Right cardiac atrium (tissue), 5 donors: ENCODE measurements at places on chromosomes 6 and 20. TPM values are rescaled to one million over a fixed set of nuclear protein-coding genes. Genes with fewer than 3 reads are reported as not detected.

DNA sequence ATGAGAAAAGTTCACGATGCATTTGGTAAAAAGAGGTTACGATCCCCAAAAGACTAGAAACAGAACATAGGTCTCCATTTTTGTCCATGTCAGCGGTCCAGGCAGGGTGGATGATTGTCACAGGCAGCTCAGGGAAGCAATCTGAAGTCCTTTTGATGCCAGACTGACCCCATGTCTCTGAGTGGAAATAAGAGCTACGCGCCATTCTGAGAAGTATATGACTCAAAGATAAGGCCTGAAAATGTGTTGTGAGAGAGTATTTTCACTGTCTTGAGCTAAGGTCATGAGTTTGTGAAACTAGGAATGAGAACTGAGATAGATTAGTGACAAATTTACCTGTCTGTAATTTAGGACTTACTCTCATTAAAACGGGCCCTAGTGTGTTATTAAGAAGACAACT, 69.5 kb downstream of the LYRM4 start:
- DNase-seq, result no peak

- no peak for DNase-seq
Observed at GRCh38 chr6:83183082-83183828, 9.8 kb downstream of the PGM3 start.

GRCh38 chr6:17032590-17032987, 69.3 kb upstream of the STMND1 start:
- DNase-seq, result no peak

DNA sequence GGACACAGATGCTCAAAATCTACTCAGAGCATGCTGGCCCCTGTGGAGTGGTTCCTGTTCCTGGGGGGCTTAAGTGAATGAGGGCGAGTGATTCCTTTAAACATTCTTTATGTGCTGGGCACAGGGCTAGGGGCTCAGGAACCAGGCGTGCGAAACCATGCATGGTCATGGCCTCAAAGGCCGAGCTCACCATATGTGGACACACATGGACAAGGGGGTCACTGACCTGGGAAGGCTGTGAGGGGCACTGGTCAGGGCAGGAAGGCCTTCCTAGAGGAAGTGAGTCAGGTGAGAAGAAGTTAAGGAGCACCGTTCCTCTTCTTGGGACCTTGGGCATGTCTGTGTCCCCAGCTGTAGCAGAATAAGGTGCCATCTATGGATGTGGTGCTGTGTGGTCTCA, 74.6 kb upstream of the BHLHE23 start:
- DNase-seq, result no peak

DNA sequence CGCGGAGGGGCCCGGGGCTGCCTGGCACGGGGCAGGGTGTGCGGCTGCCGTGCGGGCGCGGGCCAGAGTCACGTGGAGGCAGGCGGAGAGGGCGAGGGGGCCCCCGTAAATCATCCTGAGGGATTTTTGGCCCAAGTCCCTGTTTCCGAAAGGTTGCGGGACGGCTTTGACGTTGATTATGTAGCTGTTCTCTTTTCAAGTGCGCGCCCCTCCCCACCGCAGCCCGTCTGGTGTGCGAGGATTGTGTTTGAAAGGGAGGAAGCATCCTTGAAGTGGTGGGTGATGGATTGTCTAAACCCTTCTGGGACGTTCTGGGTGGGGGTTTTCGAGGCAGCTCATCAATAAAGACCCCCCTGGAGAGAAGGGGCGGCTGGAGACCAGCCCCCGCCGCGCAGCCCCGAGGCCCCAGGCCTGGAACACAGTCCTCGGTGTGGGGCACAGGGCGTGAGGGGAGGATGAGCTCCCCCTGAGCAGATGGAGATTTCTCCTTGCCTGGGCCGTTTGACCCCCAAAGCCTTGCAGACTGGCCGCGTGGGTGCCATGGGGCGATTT, 7.0 kb upstream of the FOXF2 start:
- no peak for DNase-seq

DNA sequence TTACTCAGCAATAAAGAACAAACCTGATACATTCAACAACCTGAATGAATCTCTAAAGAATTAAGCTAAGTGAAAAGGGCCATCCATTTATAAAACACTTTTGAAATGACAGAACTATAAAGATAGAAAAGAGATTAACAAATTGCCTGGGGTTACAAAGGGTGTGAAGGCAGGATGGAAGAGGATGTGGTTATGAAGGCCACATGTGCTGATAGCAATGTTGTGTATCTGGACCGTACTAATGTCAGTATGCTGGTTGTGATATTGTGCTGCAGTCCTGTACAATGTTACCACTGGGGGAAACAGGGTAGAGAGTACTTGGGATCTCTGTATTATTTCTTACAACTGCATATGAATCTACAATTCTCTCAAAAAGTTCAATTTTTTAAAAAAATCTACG, 36.4 kb downstream of the ELOVL5 start:
- DNase-seq, result no peak

- DNase-seq, result no peak
Observed at GRCh38 chr6:163113358-163113962, 301.1 kb upstream of the QKI start.

DNA sequence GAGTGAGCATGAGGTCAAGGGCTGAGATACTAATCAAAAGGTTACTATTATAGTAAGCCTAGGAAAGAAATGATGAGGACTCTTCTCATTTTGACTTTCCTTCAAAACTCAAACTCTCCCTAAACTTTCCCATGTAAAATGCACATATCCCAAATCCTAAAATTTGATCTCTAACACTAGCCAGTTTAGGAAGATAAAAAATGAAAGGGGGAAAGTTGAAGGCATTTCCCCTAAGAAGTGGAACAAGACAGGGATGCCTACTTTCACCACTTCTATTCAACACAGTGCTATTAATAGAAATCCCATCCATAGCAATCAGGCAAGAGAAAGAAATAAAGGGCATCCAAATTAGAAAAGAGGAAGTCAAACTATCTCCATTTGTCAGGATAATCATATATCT, 2.9 kb upstream of the CALHM5 start:
- DNase-seq, result no peak

DNA sequence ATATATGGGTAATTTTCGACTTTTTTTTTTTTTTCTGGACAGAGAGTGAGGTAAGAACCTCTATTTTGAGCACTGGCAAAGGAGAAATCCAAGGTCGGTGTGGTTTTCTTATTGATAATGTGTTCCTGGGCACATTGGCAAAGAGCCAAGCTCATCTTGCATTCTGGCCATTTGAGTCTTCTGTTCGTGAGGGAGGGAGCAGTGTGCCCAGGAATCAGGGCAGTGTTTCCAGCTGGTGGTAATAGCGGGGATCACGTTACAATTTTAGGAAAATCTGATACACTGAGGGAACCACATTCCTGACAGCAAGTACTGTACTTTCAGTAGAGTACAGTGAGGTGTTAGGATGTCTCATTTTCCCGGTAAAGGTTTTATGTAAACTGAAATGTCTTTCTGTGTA, 442.3 kb upstream of the MAP3K7 start:
- no peak for DNase-seq

DNA sequence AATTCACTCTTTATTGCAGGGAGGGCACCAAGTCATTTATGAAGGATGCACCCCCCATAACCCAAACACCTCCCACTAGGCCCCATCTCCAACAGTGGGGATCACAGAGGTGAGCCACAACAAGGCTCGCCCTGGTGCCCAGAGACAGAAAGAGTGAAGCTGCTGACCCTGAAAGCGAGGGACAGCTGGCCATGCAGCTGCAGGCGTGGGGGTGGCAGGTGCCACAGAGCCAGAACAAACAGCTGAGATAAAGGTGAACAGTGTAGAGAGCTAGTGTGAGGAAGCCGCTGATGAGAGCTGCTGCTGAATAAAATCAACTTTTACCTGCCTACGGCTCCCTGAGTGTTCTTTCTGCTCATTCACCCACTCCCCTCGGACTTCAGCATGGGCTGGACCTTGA, 18.8 kb upstream of the RGS17 start:
- no peak for DNase-seq

DNA sequence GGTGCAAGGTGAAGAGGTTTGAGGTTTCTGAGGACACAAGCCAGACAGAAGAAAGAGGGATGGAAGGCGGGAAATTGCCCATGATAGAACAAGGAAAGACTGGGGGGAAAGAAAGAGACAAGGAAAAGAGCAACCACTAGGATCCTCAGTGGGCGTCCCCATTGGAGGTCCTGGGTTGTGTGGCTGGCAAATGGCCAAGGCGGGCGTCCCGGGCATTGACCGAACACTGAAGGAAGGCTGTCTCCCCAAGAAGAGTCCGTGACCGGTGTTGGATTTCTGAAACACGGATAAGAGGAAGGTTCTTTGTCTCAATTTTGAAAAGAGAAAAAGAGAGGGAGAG, 746.6 kb upstream of the ADGRB3 start:
- no peak for DNase-seq

- no peak for DNase-seq
Observed at GRCh38 chr6:49519660-49520059, 19.9 kb downstream of the GLYATL3 start.

DNA sequence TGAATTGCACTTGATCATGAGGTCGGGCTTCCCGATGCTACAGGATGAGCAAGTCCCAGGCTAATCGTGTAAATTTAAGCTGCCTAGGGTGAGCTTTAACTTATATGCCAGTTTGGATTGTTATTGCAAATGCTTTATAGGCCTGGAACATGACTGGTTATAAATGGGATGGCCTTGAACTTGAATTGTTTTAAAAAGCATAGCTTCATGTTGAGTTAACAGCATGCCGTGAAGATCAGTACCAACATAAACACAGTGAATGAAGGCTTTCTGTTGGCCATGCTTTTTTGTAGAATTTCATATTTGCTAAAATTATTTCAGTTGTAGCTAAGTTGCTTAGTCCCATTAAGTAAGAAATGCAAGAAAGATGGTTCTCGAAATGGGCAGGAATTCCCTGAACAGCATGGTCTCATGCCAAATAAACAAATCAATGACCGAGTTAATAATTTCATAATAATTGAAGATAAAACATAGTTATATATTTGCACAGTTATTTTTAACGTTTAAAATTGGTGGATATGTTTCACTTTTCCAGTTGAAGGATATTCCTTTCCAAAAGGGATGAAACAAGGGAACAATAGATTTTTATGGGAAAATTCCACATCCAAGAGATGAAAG, 76.6 kb upstream of the ARID1B start:
- no peak for DNase-seq

- no peak for DNase-seq
Observed at GRCh38 chr20:36231331-36231730, 4.9 kb upstream of the AAR2 start.

GRCh38 chr6:96164802-96165201, 149.0 kb downstream of the FUT9 start:
- DNase-seq, result no peak

- DNase-seq, result no peak
Observed at GRCh38 chr20:101975-102374, 14.5 kb downstream of the DEFB125 start.

DNA sequence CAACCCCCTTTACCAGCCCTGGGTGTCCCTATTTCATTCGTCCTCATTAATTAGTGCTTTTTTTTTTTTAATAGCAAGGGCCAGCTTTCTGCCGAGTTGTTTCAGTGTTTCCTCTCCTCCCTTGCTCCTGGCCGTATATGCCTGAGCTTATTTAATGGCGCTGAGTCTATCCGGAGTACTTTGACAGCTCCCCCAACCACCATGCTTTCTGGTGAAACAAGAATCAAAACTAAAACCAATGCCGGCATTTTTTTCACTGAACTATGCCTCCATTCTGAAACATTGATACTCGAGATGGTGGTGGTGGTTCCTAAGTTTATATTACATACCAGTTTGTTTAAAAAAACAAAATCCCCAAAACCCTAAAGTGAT, 1.2 kb downstream of the DCBLD1 start:
- no peak for DNase-seq

GRCh38 chr6:158002249-158002950, 20.7 kb downstream of the SYNJ2 start:
- DNase-seq, result no peak

DNA sequence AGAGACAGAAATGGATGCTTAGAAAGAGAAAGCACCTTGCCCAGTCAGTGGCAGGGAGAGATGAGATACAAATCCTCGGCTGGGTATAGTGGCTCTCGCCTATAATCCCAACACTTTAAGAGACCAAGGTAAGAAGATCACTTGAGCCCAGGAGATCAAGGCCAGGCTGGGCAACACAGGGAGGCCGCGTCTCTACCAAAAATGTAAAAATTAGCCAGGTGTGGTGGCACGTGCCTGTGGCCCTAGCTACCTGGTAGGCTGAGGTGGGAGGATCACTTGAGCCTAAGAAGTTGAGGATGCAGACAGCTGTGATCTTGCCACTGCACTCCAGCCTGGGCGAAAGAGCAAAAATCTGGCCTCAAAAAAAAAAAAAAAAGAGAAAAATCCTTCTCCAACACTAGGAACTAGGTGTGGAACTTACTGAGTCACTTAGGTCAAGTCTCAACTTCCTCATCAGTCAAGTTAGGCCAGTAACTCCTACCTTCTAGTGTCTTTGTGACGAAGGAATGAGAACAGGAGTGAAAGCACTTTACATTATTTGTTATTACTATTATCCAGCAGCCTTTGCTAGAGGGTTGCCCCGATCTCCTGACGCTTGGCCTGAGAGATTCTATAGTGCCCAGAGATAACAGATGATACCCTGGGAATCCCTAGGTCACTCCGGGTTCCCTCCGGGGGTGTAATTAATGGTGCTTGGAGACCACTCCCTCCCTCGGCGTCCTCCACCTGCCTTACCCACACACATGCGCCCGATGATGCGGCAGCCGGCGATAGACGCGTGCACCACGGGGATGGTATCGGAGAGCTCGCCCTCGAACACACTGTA, 918 bp downstream of the EIF6 start:
- no peak for DNase-seq

DNA sequence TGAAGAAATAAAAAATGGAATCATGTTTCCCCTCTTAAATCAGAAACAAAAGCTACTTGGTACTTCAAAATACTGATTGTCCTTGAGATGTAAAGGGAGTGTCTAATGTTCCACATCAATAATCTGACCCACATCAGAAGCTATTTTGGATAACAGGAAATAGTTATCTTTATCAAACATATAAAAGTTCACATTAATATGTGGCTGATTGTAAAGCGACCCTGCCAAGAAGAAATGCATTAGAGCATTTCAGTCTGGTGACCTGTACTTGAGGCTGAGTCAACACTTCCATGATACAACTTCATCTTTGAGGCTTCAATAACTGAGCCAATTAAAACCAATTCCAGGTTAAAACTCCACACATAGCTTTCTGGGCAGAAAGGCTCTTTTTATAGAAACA, 31.8 kb downstream of the SYNE1 start:
- no peak for DNase-seq

DNA sequence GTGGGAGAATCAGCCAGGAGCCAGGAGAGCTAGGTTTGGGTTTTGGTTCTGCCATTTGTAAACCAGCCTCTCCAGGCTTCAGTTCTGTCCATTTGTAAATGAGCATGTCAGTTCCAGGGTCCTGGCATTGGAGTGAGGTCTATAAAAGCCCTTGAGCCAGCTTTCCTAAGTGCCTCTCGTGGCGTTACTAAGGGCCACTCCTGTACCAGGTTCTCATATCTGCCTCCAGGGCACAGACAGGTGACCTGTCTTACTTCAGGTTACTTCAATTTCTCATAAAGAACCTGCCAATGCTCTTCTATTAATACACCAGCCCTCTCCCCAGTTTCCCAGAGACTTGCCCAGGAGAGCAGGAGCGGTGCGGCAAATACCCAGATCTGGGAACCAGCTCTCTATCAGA, 101.9 kb downstream of the VEGFA start:
- no peak for DNase-seq

MTFR2 gene
- 0.71 TPM for total RNA-seq

CYB5R4 gene
- total RNA-seq, result 13.9 TPM

EPB41L1 gene
- total RNA-seq, result 33.8 TPM

RNF182 gene
- 1.2 TPM for total RNA-seq

TUBB gene
- 229 TPM for total RNA-seq

GRM1 gene
- total RNA-seq, result 0.29 TPM

OVOL2 gene
- not detected for total RNA-seq

ERMARD gene
- total RNA-seq, result 12.2 TPM

ADAT2 gene
- 2.3 TPM for total RNA-seq
